ENCODE measurements at places on chromosomes 1 and 21. TPM values are rescaled to one million over a fixed set of nuclear protein-coding genes. Genes with fewer than 3 reads are reported as not detected.

The OLFML2B gene
- 3.4 TPM for polyA plus RNA-seq

The WDR64 gene
- polyA plus RNA-seq = not detected

- DNase-seq = no peak
These were observed 97.9 kb downstream of the TRIM11 start for GRCh38 chr1:228308628-228309325.

GRCh38 chr1:218302155-218302554, 17.1 kb downstream of the RRP15 start:
- no peak for DNase-seq

GRCh38 chr1:29636936-29637335, 400.6 kb downstream of the PTPRU start:
- no peak for DNase-seq

- DNase-seq = no peak
These were observed 17.7 kb downstream of the NEXN start for GRCh38 chr1:77906019-77906545.

DNA sequence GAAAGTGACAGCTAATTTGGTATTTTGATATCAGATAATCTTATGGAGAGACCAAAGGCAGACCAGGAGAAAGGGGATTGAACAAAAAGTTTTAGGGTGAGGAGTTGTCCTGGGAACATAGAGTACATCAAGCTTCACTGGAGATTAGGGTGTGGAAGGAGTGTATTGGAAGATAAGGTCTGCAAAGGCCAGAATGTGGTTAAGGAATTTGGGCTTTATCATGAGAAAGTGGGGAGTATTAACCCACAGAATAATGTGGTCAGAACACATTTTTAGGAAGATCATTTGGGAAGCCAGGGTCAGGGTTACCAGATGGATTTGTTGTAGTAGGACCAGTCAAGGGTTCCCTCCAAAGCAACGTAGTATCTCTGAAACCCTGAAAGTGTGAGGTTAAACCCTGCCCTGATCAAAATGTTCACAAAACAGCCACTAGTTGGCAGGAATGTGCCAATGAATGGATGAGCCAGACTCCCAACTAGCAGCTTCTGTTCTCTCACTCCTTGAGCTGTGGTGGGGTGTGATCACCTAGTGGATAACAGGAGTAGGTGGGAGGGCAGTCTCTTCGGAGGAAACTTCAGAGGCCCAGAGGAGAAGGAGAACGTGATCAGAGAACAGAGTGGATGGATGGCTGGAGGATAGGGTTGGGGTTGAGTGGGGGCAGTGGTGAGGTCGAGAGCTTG, 35.8 kb downstream of the SLC2A1 start:
- DNase-seq = peak; percentile 58

DNA sequence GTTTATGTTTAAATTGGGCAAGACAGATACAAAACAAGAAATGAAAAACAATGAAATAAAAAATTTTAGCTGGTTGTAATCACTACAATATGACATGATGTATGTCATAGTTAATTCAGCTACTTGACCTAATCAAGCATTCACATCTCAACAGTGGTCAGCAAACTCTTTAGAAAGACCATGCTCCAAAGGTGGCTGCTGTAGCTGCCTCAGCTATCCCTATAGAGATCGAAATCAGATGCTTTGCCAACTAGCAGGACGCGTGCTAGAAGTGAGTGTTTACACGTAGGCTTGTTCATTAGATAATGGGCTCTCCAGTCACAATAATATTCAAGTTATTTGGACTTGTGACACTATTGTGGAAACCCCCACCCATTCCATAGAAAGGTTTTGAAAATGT, 25.9 kb downstream of the RGS5 start:
- DNase-seq = no peak

- DNase-seq = peak; percentile 16
These were observed 957 bp downstream of the EPS15 start for GRCh38 chr1:51518033-51518585.
